ENCODE measurements at places on chromosomes 7 and 10.

GRCh38 chr7:82106201-82106600 lies 336.4 kb upstream of the HGF start:
- no peak for DNase-seq

DNA sequence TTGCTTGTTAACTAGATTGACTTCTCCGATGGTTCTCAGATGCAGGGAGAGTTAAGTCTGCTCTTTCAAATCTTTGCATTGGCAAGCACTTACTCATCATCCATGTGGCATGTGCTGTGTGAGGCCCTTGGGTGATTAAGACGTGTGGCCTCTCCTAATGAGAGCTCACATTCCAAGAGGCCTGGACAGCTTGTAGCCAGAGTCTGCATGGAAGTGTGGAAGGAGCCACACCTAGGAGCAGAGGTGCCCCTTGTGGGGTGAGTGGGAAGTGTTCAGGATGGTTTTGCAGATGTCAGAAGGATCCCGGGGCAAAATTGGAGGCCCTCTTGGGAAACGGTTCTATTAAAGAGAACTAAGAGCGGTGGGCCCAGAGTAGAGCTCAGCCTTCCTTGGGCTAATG lies 225.9 kb downstream of the PAXIP1 start:
- no peak for DNase-seq

- peak; percentile 39 for DNase-seq
Measured at GRCh38 chr7:123635551-123636359, 19.9 kb upstream of the LMOD2 start.

DNA sequence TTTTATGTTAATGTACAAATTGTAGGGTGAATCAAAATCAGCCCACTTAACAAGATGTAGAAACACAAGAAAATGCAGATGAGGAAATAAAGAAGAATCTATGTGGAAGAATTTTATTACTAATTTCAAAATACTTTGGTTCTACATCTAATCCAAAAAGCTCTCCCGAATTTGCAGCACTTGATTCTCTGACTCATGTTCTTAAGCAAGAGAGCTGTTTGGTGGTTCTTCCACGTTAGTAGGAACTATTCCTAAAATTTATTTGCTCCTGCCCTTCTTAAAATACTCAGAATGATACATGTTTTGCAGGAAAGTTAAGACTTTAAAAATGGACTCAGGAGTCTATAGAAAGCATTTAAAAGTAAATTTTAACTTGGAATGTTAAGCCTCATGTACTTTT lies 91.8 kb downstream of the ZMYND11 start:
- DNase-seq, result peak; percentile 38

DNA sequence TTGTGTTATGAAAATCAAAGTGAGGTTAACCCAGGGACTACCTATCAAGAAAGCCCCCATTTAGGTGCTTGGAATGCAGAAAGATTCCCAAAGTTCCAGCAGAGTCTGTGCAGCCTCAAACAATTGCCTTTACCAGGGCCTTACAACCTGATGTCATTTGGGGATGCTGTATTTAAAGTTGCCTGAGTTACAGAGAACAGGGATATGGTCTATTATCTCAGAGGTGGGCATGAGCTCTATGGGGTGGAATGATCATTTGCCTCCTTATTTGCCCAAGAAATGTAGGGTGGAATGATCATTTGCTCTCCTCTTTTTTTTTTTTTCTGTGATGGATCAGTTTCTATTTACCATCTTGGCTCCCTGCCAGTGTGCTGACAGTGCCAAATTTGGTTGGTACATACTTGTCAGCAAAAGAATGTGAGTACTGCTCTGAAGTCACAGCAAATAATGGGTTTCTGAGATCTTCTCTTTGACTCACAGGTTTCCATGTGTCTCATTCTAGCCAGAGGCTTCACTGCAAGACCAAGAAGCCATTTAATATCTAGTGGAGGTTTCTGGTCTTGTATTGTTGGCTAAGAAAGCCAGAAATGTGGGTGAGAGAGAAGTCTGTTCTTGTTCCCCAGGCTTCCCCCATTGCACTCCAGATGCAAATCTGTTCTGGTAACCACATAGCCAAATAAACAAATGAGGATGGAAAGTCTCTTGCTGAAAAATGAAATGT lies 45.5 kb upstream of the ZNRF2 start:
- DNase-seq, result no peak

DNA sequence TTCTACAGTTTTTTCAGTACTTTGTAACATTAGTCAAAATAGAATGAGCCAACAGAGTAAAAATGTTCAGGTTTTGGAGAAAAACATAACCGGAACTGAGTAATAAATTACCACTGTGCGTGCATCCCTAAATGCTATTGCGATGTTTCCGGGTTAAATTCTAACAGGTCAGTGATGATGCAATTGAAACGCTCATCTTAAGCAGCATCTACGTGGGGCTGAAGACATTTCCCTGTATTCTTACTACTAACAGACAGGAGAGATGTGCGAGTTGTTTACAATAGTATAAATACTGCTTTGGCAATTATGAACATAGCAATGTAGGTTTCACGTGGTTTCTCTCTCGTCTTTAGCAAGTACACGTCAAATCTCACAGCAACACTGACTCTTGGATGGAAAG lies 149.4 kb downstream of the USP6NL start:
- DNase-seq, result no peak

DNA sequence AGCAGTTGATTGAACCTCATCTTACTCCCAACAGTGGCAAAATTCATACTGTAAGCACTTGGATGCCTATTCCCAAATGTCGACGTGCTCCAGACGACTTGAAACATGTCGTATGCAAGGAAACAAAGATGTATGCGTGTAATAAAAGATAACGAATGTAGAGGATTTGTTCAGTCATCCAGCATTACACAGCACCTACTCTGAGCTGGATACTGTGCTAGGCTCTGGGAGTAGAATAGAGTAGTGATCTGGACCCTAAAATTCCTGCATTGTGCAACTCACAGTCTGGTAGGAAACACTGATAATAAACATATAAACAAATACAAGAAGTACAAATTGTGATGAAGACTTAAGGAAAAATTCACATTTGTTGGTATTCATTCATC lies 5.6 kb upstream of the TBX20 start:
- no peak for DNase-seq

DNA sequence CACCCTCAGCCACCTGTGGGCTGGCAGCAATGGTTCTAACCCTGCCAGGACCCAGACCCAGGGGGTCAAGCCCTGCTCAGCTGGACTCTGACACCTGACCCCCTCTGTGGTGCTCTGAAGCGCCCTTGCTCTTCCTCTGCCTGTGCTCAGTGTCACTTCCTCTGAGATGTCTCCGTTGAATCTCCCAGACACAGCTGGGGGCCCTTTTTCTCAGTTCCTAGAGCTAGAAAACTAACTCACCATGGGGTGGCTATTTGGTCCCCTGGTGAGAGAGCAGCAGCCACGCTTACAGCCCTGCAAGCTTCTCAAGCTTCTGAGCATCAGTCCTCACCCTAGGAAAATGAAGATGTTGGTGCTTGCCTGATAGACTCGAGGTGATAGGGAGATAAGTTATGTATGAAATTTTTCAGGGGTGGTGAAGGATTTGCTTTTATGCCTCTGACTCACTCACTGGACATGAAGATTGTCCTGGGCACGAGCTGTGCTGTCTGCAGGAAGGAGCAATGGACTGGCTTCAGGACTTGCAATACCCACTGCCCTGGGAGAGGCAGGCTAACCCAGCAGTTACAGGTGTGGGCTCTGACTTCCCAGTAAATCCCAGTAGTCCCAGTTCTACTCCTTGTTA lies 29.6 kb downstream of the COL13A1 start:
- DNase-seq, result no peak

DNA sequence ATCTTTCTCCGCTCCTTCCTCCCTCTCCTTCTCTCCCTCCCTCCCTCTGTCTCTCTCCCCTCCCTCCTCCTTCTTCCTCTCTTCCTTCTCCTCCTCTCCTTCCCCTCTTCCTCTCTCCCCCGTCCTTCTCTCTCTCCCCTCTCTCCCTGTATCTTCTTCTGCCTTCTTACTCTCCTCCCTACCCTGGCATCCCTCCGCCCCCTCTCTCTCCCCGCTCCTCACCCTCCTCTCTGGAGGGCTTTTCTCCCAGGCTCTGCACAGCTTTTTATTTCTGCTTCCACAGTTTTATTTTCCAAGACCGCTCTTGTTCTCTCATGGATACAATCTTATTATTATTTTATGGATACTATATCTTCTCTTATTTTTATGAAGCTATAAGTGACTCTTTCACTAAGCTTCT lies 32.6 kb downstream of the AP5Z1 start:
- DNase-seq, result no peak

DNA sequence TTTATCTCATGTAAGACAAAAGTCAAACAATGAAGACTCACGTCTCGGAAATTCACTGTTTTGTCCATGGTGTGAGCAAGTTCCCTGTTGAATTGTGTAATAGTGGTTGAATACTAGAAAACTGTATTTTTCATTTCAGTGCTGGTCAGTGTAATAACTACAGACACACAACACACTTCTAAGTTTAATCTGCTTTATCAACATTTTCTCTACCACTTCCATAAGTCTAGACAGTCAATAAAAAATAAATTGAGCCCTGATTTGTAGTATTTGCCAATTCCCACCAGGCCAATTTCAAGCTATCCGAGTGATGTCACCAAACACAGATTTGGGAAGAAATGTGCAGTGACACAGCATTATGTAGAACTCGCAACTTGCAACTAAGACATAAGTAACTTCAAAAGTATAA lies 81.9 kb downstream of the GPR141 start:
- DNase-seq, result no peak

Data from NB4 (cell line).